Thoracic aorta (tissue), 2 donors: ENCODE measurements at places on chromosomes 2 and 18. TPM values are rescaled to one million over a fixed set of nuclear protein-coding genes. Genes with fewer than 3 reads are reported as not detected.

GRCh38 chr2:28661589-28662001 lies 90.0 kb upstream of the PPP1CB start:
- DNase-seq = no peak

GRCh38 chr18:11741505-11742145 lies 52.6 kb downstream of the GNAL start:
- DNase-seq = no peak

Gene IL18R1
- total RNA-seq = 9.3 TPM

GRCh38 chr18:34562252-34562870 lies 147.7 kb upstream of the DTNA start:
- no peak for DNase-seq

- no peak for DNase-seq
Measured at GRCh38 chr2:10720306-10720705, 1.1 kb upstream of the ATP6V1C2 start.

DNA sequence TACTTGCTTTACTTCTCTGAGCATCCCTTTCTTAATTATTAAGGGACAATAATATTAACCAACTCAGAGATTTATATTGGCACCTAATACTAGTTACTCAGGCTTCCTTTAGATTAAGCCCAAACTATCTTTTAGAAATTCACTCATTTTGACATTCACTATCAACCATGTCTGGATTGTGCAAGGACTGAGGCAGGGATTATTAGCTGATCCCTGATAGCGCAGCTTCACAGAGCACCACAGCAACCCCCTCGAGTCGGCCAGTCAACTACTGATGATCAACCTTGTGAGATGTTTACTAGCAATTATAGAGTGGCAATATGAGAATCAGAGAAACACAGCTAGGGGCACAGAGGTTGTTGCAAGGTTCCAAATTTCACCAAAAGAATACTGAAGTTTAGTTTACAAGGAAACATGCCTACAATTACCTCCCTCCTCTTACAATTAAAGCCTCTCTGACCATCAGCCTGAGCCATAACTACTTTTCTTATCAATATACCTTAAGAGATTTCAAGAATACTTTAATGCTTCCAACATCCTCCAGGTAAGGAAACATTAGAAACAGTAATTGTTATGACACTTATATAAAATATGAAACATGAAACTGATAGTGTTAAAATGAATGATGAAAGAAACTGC lies 191.6 kb downstream of the TCF4 start:
- DNase-seq = no peak

Gene ACADL
- total RNA-seq = 132 TPM

GRCh38 chr2:236008006-236008405 lies 160.2 kb downstream of the GBX2 start:
- DNase-seq = no peak

DNA sequence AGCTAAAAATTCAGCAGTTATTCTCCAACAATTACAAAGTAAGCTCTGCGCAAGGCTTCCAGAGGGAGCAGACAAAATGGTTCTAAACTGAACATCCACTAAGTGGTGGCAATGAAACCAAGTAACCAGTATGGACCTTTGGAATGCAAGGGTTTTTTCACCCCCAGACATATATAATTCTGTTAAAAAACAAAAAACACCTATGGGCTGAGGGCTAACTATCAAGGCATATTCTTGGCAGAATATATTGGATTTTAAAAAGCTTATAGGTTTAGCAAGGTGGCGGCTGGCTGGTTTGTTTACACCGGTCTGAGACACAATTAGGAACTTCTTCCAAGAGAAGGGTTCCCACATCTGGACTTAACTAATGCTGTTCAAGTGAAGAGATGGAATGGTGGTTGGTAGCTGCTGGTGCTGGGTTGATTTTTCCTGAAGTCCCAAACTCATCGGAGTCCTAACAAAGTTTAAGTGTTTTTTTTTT lies 2.8 kb downstream of the ZFP36L2 start:
- DNase-seq = no peak

GRCh38 chr18:75248426-75249174 lies 38.0 kb downstream of the TSHZ1 start:
- DNase-seq = no peak

DNA sequence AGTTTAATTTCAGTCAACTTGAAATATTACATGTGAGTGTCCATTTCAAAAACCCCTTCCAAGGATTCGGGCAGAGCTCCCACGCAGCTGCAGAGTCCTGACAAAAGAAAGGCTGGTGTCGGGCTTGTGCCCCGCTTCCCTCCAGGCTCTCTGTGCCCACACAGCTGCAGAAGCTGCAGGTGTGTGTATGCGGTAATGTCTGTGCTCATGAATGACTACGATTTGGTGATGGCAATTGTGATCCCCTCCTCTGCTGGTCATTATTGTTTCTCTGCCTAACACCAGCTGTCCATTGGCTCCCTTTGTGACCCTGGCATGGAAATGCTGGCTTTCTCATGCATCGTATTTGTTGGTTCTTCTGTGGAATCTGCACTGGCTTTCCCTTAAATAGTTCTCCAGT lies 224.8 kb downstream of the NUP35 start:
- DNase-seq = no peak

- DNase-seq = no peak
Measured at GRCh38 chr2:96897491-96898134, 27.7 kb upstream of the SEMA4C start.

Gene PPM1B
- 99.3 TPM for total RNA-seq

Gene MAP3K19
- not detected for total RNA-seq

DNA sequence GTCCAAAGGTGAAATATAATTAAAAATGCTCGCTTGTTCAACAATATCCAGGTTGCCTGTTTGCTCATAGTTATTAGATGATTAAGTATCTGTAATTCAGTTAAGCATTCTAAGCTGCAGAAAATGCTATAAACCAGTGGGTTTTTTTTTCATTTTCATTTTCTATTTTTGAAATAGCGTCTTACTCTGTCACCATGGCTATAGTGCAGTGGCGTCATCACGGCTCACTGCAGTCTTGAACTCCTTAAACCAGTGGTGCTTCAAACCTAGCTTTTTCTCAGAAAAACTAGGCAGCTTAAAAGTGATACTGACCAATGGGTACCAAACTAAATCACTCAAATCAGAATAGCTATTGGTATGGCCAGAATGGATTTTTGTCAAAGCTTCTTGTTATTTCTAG lies 925.2 kb downstream of the TSN start:
- DNase-seq = no peak

- DNase-seq = peak; percentile 66
Measured at GRCh38 chr2:171523088-171524017, 1.1 kb downstream of the CYBRD1 start.

Gene MEP1B
- total RNA-seq = not detected

Gene KCNF1
- not detected for total RNA-seq

DNA sequence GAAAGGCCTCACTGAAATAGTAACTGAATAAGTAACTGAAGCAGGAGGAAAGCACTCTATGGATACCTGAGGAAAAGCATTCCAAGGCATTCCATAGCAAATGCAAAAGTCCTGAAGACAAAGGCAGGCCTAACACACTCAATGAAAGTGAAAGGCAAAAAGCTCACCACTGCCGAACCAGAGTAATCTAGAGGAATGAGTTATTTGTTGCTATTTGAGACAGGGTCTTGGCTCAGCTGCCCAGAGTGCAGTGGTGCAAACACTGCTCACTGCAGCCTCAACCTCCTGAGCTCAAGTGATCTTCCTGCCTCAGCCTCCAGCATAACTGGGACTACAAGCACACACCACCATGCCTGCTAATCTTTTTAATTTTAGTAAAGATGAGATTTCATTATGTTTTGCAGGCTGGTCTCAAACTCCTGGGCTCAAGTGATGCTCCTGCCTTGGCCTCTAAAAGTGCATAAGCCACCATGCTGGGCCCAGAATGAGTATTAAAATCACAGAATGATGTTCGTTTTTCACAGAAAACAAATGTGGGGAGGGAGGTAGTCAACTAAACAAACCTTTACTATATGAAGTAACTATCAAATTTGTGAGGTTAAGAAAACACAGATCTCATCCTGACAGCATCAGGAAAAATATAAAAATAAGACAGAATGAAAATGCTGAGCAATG lies 17.9 kb downstream of the PIAS2 start:
- DNase-seq = no peak

Gene BZW1
- total RNA-seq = 201 TPM

Gene TUBA3E
- not detected for total RNA-seq

Gene PJVK
- total RNA-seq = 1.8 TPM

DNA sequence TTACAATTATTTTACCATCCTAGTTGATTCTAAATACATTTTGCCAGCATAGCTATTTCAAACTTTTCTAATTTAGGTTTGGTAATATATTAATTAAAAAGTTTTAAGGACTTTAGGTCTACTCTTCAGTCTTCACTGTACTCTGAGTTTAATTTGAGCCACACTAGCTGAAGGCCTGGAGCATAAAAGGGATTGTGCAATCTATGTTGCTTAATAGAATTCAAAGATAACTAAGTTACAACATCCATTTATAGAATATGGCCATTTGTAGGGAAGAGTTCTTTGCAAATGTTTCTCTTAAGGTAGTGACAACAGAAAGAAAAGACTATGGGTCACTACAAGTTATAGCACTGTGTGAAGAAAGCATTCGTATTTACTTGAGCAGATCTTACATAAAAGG lies 702.2 kb upstream of the NRXN1 start:
- no peak for DNase-seq

GRCh38 chr2:227295806-227296205 lies 29.2 kb upstream of the MFF start:
- no peak for DNase-seq

DNA sequence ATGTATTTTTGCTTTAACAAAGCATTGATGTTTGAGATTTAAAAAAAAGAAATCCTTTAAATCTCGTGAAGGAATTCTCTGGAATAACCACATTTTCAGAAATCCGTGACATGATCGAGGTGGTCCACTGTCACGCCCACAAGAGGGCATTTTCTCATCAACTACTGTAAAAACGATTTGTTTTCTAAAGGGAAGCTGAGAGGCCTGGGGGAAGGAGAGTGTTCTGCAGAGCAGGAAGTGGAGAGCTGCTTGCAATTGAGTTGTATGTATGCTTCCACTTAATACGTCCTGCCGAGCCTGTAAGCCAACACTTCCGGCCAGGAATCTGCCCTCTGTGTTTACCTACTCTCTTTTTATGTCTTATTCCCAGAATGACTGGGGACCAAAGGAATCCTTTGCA lies 19.4 kb downstream of the KLHL29 start:
- no peak for DNase-seq

Gene COL3A1
- 875 TPM for total RNA-seq

Gene CXCR1
- total RNA-seq = 0.41 TPM

Gene ALLC
- total RNA-seq = 1.1 TPM

GRCh38 chr2:43452318-43452731 lies 143.5 kb downstream of the THADA start:
- no peak for DNase-seq

GRCh38 chr2:96116879-96117533 lies 635 bp upstream of the ADRA2B start:
- no peak for DNase-seq

DNA sequence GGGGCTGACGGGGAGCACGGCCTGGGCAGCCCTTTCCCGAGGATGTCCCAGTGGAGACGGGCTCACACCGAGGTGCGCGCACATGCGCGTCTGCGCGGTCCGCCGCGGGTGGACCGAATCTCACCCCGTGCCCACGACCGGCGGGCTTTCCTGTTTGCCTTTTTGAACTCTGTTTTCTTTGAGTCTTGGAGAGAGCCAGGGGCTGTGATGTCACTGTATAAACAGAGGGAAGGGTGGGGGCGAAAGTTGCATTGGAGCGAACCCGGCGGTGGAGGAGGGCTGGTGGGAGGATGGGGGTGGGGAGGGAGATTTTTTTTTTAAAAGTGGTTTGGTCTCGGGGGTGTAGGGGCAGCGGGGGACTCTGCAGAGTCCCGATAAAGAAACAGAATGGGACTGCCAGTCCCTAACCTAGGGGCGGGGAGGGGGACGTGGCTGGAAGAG lies 141.2 kb upstream of the CTAGE1 start:
- peak; percentile 49 for DNase-seq

Gene PPP1R7
- 40.3 TPM for total RNA-seq

DNA sequence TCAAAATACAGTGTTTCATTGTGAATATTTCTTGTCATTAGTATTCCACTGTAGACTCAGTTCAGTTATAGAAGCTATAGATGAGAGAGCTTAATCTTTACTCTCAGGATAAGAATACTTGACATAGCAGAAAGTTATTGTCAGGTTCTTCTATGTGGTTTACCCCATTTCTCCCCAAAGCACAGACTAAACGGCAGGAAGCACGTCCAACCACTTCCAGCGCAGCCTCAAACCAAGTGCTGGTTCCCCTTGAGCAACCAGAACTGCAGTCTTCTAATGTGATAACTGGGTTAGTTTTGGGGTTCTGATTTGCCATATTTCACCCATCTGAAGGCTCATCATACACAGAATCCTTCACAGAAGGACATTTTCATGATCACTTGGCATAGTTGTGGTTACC lies 324.7 kb downstream of the SLC8A1 start:
- DNase-seq = no peak

Gene FOXI3
- total RNA-seq = not detected

DNA sequence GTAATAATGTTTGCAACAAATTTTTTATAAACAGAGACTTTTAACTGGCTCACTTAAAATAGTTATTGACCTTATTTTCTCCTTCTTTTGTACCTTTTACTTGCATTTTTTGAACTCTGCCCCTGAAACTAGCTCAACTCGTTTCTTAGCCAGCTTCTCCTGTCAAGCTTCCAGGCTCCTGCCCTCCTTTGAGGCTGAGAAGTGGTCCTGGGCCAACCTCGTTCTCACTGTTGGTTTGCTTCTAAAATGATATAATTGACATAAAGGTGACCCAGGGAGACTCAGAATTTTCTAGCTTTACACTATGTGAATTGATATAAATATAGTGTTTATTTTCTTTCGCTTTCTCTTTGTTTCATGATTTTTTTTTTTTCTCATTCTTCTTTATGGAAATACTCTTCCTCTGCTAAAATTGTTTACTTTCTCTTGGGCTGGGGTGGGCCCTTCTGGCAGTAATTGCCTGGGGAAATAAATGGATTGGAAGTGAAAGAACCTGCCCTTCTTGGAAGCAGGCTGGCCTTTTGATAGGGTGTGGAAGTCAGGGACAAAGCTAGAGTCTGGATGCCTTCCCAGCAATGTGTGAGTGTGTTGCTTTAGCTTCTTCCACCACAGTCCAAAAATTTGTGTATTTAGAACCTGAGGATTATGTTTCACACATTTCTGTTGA lies 30.7 kb downstream of the GPD2 start:
- no peak for DNase-seq

GRCh38 chr2:174023591-174024523 lies 58.7 kb upstream of the SP3 start:
- no peak for DNase-seq

Gene ATOH8
- 207 TPM for total RNA-seq

Gene C2orf72
- 0.14 TPM for total RNA-seq

- DNase-seq = no peak
Measured at GRCh38 chr2:64104933-64105332, 39.3 kb downstream of the PELI1 start.

DNA sequence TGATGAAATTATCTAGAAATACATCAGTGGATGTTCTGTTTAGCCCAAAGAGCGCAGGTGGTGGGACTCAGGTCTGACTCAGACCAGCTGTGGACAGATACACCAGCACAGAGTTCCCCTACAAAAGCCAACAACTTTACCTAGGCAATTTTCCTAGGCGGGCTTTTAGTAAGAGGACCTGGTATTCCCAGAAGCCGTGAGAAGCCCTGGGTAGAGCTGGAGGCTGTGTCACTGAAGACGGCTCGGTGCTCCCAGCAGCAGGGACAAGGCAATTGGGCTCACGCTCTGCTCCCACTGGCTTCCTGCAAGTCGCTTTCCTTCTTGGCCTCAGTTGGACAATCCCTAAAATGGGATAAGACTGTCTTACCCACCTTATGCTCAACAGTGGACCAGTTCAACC lies 41.1 kb downstream of the TPO start:
- DNase-seq = no peak
